ENCODE measurements at places on chromosomes 7 and 10.

DNA sequence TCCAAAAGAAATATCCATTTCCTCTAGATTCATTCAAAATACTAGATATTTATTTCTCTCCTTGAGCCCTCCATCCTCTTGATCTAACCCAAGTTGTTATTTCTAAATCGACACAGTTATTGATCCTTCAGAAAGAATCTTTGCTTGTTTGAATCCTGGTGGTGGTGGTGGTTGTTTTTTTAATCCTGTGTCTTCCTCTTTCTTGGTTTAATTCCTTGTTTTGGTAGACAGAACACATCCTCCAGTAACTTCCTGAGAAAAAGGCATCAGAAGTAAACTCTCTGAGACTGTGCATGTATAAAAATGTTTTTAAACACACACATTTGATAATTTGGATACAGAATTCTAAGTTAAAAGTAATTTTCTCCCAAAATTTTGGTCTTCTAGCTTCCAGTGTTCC, 49.9 kb downstream of the SIRT1 start:
- DNase-seq = no peak

GRCh38 chr7:117902314-117902889, 29.2 kb upstream of the CTTNBP2 start:
- no peak for DNase-seq

DNA sequence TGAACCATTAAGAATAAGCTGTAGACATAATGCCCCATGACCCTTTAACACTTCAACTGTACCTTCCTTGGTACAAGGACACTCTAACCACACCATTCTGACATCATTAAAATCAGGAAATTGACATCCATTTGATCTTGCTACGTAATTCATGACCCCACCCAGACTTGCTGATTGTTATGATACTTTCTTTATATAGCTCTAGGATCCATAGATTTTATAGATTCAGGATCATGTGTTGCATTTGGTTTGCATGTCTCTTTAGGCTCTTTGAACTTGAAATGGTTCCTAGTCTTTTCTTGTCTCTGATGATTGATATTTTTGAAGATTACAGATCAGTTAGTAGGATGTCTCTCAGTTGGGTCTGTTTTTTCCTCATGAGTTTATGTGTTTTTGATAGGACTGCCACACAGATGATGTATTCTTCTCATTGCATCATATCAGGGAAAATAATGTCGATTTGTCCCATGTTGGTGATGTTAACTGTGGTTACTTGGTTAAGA, 13.5 kb downstream of the CCM2 start:
- no peak for DNase-seq

DNA sequence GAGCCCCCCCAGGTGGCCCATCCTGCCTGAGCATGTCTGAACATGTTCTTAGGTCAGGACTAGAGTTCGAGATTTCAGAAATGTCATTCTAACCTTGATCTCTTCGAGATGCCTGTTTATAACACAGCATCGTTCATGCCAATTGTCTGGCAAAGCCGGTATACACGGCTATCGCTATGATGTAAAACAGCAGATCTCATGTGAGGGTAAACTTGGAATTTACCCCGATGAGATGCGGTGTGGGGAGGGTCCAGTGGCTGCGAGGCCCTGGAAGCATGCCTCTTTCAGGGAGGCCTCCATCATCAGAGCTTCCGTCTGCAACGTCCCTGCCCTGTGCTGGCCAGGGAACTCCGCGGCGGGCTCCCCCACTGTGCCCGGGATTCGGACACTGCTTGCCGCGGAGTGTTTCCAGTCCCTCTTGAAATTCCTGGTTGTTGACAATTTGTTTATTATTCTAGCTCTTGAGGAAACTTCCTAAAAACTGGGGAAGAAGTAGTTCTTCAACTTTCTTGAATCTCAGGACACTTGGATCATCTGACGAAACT, 168.6 kb upstream of the RHEB start:
- no peak for DNase-seq

GRCh38 chr10:72759584-72759983, 67.6 kb downstream of the MCU start:
- no peak for DNase-seq
